ENCODE measurements at places on chromosomes 5 and 9.

DNA sequence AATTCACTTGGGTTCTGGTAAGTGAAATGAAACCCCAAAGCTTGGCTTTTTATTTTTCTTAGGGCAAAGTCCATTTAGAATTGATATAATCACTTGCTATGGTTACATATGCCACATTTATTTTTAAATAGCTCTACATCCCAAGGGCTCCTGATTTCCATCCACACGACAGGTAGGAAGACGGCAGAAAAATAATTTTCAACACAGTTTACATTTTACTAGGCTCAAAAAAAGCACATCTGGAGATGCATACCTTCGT lies 95.0 kb upstream of the EFNA5 start:
- no peak for DNase-seq

GRCh38 chr5:16666883-16667398 lies 50.1 kb upstream of the RETREG1 start:
- no peak for DNase-seq

GRCh38 chr5:143093452-143094086 lies 309.9 kb downstream of the NR3C1 start:
- DNase-seq: no peak

- no peak for DNase-seq
Observed at GRCh38 chr5:135615581-135616260, 36.9 kb upstream of the CXCL14 start.

DNA sequence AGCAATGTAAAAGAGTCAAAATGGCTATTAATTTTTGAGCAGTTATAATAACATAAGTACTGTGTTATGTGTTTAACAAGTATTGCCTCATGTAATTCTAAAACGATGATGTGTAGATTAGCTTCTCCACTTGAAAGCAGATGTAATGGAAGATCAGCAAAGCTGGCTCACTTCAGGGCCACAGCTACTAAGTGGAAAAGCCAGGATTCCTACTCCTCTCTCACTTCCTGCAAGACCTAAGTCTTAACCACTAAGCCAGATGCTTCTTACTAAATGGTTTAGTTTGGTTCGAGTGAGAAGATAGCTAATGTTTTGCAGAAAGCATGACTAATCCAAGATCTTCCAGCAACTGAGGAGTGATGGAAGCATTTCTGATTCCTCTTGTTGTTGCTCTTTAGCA lies 15.7 kb upstream of the TNC start:
- peak; percentile 87 for DNase-seq

DNA sequence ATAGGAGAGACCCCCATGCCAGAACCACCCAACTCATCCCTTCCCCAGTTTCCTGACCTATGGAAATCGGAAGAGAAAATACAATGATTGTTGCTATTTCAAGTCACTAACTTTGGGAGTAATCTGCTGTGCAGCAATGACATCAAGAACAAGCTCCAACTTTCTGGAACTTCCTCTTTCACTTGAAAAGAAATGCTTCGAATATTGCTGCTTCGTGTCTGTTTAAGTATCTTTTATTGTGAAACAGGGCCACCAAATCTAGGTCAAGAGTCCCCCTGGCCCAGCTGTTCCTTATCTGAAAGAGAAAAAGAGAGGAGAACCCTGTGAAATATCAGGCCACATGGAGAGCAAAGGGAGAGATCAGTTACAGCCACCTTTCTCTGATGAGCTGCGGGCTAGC lies 59.4 kb upstream of the DNAH5 start:
- no peak for DNase-seq

DNA sequence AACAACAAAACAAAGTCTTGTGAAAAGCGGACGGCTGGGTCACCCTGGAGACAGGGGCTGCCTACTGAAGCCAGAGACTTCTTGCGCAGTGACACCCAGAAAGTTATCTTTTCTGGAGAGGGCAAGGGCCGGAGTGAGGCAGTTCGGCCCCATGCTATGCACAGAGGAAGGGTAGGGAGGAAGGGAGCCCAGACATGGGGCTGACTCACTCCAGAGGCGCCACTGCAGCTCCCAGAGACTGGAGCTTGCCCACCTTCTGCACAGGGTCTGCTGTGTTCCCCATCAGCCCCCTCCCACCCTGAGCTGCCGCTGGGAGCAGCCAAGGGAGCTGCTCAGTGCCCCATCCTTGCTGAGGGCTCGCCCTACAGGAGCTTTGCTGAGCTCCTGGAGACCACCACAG lies 13.3 kb downstream of the SLC6A3 start:
- no peak for DNase-seq

DNA sequence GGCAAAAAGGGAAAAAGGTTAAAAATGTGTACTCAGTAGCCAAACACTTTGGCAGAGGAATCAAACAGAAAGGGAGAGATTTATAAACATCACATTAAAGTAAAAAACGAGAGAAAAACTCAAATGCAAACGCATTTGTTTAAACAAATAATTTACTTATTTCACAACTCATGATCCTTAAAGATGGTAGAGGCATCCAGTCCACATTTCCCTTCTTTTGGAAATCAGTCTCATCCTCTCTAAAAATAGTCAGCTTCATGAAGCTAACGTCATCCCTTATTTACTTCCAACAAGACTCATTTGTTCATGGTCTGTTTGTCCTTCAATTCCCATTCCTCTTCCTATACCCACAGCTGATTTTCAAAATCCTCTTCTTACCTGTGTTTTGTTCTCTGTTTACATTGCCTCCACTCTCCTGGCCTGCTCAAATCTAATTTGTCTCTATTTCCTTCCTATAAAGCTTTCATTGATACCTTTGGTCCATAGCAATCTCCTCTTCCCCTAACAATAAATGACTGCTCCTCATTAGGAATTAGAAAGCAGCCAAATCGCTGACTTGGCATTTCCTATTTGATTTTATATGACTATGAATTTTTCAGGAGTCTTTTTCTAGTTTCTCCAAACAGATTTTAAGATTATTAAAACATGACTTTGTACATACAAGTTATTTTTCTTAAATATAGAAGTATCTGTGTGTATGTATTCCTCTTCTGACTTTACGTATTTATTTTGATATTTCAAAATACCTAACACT lies 805.3 kb downstream of the TLE1 start:
- DNase-seq: no peak

DNA sequence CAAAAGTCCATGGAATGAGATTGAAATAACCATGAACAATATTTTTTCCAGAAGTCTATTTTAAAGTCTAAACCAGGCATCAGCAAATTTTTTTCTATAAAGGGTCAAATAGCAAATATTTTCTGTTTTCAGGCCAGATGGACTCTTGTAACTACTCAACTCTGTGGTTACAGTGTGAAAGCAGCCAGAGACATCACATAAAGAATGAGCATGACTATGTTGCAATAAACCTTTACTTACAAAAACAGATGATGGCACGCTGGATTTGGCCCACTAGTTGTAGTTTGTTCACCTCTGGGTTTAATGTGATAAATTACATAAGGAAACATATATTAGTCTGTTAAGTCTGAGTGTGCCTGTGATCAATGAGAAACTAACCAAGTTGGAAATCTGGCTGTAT lies 319.2 kb downstream of the TRPM3 start:
- no peak for DNase-seq

DNA sequence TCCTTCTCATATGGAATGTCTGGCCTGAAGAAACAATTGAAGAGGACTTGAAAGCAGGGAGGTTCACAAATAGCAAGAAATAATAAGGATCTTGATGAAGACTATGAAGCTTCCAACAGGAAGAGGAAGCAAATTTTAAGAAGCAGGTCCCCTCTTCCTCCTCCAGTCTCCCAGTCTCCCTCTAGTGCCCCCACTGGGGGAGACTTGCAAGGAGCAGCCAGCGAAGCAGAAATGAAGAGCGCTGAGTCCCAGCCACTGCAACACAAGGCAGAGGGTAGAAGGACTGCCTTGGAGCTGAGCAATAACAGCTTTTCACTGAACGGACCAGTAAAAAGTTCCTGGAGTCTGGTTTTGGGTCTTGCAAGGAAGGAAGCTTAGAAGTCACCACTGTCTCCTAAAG lies 32.6 kb upstream of the ACO1 start:
- no peak for DNase-seq

- DNase-seq: peak; percentile 55
Observed at GRCh38 chr5:169009123-169009522, 291.8 kb downstream of the SLIT3 start.

DNA sequence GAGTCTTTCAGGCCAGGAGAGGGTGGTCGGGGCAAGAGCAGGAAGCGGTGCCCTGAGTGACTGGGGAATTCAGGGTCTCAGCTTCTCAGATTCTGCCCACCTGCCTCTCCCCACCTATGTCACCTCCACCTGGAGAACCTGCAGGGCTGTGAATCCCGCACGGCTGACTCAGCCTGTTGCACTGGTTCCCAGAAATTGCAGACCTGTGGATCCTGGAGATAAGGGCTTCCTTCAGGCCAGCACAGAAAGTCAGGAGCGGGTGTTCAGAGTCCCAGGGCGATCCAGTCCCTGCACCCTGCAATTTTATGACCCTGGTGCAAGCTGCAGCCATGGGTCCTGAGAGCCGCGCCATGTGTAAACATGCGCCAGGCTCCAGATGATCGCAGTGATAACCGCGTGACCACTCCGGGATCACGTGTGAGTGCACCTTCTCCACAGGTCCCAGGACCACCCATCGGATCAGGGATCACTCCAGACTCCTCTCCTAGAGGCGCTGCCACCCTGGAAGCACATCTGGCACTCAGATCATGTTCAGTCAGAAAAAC lies 17.8 kb downstream of the IRX4 start:
- no peak for DNase-seq

DNA sequence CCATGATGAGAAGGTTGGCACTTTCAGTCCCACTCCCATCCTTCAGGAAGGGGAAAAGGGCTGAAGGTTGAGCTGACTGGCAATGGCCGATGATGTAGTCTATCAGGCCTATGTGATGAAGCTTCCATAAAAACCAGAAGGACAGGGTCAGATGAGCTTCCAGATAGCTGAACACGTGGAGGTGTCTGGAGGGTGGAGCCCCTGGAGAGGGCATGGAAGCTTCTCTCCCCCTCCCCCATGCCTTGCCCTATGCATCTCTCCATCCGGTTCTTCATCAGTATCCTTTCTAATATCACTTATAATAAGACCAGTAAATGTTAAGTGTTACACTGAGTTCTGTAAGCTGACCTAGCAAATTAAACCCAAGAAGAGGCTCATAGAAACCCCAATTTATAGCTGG lies 32.6 kb upstream of the SMU1 start:
- no peak for DNase-seq

DNA sequence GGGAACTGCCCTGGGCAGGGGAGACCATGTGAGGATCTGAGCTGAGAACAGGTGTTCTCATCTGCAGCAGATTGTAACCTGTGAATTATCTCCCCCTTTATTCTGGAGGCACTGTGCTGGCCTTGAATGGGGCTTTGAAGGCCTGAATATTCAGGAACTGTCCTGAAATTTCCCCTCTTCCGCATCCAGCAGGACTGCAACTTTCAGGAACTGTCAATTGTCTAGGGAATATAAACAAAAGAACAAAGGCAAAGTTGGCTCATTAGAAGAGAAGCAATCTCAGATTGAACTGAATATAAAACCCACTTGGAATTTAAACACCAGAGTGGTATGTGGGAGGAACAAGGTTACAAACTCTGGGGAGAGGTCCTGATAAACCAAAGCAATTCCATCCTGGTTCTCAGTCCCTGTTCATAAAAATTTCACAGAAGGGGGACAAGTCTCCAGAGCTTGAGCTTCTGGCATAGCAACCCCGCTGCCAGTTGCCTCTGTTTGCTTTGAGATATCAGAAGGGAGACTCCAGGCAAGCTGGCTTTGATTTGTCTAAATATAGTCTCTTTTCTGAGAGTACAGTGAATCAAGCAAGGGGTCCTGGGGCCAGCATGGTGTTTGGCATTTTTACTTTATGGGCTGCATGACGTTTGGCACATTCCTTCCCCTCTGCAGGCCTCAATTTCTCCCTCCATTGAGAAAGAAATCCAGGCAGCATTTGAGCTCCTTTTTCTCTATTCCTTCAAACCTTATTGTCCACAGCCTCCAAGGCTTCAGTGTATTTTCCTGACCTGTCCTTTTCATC lies 47.5 kb downstream of the ADRB2 start:
- DNase-seq: no peak

- DNase-seq: peak; percentile 91
Observed at GRCh38 chr5:149434162-149435014, 55.3 kb upstream of the IL17B start.

- no peak for DNase-seq
Observed at GRCh38 chr5:1726956-1727355, 72.7 kb downstream of the MRPL36 start.

DNA sequence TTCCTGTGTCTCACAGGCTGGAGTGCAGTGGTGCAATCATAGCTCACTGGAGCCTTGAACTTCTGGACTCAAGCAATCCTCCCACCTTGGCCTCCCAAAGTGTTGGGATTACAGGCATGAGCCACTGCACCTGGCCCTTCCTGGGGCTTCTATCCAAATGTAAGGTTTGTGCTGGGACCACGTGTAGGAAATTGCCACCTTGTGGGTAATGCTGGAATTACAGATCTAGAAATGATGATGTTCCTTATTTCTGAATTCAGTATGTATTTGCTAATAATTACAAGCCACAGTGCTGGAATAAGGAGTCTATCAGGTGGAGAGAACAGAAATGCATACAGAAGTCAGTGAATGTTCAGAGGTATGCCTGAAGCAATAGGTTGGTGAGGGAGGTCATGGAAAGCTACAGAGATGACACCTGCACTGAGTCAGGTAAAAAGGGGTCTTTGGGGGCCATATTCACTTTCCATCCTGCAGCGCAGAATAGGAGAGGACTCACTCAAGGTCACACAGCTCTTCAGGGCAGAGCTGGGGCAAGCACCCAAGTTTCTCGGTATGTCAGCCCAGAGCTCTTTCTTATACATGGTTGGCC lies 8.8 kb upstream of the IGFBPL1 start:
- peak; percentile 52 for DNase-seq

DNA sequence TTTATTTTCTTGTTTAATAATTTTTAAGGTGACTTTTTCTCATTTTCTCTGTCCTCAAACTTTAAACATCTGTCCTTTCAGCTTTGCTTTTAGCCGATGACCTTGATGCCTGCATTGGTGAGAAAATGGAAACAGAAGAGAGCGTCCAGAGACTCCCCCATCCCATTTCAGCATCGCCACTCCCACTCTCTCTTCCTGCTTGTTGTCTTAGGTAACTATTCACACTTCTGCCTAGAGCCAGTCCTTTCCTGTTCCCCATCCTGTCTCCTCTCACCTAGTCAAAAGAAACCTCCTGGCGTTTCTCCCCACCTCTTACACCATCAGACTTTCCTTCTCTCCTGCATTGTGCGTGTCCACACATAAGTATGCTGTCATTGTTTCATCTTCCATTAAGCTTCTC lies 124.6 kb downstream of the MAST4 start:
- no peak for DNase-seq

DNA sequence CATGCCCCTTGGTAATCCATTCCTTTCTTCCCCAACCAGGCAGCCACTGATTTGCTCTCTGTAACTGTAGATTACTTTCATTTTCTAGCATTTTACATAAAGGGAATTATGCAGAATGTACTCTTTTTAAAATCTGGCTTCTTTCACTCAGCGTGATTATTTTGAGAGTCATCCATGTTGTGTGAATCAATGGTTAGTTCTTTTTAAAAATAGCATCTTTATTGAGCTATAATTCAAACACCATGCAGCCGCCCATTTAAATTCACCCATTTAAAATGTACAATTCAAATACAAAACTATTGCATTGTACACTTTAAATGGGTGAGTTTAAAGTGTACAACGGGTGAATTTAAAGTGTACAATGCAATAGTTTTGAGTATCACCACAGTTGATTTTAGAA lies 2.3 kb upstream of the OR13J1 start:
- DNase-seq: no peak
